AG08396 (cell line): ENCODE measurements at places on chromosomes 3 and 15.

DNA sequence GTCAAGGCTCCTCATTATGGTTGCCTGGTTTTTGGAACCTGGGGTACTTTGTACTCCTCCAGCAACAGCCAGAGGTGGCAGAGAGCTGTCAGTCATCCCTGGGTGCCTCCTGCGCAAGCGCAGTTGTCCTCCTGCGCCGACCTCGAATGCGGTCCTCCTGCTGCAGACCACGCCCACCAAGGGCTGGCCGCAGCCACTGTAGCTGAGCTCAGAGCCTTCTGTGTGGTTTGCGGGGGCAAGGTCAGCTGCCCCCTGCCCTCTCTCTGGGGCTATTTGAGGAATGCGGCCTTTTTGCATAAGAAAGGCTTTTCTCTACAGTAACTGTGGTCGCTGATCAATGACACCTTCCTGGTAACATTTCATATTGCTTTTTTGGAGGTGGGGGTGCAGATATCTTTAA lies 131.3 kb upstream of the SNRPN start:
- DNase-seq: no peak

- no peak for DNase-seq
Measured at GRCh38 chr15:29220852-29221251, 48.8 kb downstream of the NSMCE3 start.

DNA sequence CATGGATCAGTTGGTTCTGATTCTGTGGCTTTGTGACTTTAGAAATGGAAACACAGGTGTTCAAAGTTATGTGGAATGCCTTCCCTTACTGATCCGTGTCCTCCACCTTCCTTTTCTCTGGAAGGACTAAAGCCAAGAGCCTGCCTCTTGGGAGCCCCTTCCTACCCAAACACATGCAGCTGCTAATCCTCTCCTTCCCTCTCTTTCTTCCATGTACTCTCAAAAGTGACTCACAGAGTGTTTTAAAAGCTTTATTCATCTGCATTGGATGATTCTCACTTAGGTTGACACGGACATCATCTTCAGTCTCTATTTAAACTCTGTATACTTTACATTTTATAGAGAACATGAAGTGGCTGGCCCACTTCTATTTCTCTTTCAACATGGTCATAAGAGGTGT lies 856.5 kb upstream of the ARPP21 start:
- DNase-seq: no peak

GRCh38 chr15:40256638-40257235 lies 17.9 kb downstream of the PAK6 start:
- no peak for DNase-seq

GRCh38 chr15:39942101-39942752 lies 8.3 kb downstream of the EIF2AK4 start:
- no peak for DNase-seq

GRCh38 chr3:3817865-3818264 lies 18.6 kb downstream of the LRRN1 start:
- no peak for DNase-seq

DNA sequence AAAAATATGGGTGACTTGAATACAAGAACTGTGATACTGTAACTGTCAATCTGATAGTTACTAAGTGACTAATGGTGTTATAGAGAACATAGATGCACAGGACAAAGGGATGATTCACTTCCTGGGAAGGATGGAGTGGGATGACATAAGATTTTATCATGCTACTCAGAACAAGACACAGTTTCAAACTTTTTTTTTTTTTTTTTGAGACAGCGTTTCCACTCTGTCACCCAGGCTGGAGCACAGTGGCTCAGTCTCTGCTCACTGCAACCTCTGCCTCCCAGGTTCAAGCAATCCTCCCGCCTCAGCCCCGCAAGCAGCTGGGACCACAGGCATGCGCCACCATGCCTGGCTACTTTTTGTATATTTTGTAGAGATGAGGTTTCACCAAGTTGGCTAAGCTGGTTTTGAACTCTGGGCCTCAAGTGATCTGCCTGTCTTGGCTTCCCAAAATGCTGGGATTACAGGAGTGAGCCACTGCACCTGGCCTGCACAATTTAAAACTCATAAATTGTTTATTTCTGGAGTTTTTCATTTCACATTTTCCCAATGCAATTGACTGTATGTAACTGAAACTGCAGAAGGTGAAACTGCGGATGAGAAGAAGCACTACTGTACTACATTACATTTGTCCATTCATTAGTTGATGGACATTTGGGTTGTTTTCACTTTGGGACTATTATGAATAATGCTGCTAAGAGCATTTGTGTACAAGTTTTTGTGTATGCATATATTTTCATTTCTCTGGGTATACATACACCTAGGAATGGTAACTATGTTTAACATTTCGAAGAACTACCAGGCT lies 40.6 kb downstream of the ADIPOQ start:
- peak; percentile 43 for DNase-seq

DNA sequence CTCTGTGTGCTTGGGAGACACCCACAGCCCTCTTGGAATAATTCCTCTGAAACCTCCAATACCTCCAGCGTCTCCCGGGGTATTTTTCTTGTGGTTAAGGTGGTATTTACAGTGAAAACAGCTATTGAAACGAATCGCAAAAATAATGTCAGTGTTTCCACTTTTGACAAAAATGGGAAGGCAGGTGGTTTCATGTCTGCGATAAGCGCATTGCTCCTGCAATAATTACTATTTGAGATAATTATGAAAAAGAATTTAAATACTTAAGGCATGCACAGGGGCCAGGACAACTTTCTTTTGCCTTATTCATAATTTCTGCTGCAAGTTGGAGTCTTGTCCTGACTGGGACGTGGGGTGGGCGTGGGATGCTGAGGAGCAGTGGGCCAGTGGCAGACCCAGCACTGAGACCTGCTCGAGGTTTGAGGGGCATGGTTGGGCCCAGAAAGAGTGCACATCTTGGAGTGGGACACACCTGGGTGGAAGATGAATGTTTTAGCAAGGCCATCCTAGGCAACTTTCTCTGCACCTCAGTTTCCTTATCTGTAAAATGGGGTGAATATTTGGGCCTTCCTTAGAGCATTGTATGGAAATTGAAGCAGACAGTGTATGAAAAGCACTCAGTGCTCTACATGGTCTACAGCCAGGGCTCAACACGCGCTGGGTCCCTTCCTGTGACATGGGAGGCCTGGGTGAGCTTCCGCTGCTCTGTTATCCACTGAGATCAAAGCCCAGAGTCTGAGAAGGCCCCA lies 110.5 kb downstream of the FBLN2 start:
- no peak for DNase-seq

GRCh38 chr3:170363471-170363994 lies 6.0 kb downstream of the SKIL start:
- no peak for DNase-seq

GRCh38 chr15:63212050-63213004 lies 22.9 kb downstream of the RAB8B start:
- no peak for DNase-seq

GRCh38 chr15:74225928-74226327 lies 10.2 kb upstream of the CCDC33 start:
- no peak for DNase-seq

- DNase-seq: peak; percentile 89
Measured at GRCh38 chr3:185152410-185153170, at the start of gene C3orf70. TSS of gene C3orf70 (minus strand) at chr3:185153060. CDS start at chr3:185152823, 237 bp downstream.

DNA sequence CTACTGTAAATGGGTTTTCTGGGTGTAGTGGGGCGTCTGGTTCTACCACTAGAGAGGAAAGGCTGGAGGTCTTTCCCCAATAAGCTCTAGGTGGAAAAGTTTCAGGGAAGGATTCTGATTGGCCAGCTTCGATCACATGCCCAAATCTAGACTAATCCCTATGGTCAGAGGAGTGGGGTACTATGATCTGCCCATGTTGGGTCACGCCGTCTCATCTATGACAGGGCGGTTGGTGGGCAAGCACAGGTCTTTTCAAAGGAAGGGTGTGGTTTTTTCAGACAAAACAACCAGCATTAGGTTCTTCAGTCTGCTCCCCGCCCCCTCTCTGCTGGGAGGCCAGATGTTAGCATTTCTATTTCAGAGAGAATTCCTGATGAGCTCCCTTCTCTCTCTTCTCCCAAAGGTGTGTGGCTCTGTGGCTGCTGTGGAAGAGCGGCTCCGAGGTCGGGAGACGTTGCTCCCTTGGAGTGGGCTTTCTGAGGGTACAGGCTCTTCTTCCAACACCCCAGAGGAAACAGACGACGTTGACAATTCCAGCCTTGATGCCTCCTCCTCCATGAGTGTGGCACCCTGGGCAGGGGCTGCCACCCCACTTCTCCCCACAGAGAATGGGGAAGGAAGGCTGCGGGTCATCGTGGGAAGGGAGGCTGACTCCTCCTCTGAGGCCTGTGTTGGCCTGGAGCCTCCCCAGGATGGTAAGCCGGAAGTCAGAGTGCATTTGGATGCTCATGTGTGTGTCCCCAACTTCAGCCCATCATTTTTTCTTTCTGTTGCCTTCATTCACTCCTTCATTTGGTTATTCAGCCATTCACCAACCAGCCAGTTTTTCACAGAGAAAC lies 9.7 kb upstream of the TATDN2 start:
- DNase-seq: no peak

DNA sequence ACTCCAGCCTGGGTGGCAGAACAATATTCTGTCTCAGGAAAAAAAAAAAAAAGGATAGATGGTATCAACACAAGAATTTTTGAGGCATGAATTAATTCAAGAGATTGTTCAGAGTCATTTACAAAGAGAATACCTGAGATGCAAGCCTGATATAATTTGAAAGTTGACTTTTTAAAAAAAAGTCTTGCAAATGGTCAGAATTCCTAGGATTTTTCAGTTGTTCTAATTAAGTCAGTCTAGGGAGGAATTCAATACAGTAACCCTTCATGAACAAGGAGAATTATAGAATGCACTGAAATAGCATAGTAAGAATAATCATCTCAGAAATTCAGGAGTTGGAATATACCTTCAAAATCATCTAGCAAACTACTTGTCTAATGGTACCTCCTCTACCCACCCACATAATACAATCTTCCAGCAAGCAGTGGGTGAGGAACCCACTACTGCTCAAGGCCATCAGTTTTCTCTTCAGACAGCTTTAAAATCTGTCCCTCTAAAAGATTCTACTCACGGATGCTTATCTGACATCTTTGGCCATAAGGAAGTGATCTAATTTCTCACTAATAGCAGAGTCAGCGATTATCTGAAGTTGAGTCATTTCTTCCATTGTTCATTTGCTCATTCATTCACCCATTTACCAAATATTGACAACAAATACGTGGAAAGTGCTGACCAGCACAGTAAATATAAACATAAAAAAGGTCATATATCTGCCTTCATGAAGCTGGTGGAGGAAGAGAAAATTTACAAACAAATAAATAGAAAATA lies 159.6 kb downstream of the GREM1 start:
- no peak for DNase-seq
